Stimulated activated CD4-positive, alpha-beta T cell treated with anti-CD3 and anti-CD28 coated beads, Interleukin-2, amount 100 ng/mL, for 24 hours (primary cell): ENCODE measurements at places on chromosomes 16 and 17.

- DNase-seq = no peak
Observed at GRCh38 chr17:73733517-73733916, 89.3 kb upstream of the SDK2 start.

GRCh38 chr17:50679008-50679544 is 28.6 kb downstream of the ANKRD40 start:
- DNase-seq = no peak

- DNase-seq = no peak
Observed at GRCh38 chr17:72142614-72143013, 21.8 kb downstream of the SOX9 start.

GRCh38 chr16:89909777-89910716 is 8.6 kb upstream of the MC1R start:
- DNase-seq = peak; percentile 78

- no peak for DNase-seq
Observed at GRCh38 chr16:65386672-65387071, 264.8 kb upstream of the CDH11 start.

GRCh38 chr17:44022246-44022645 is 7.5 kb upstream of the TMEM101 start:
- no peak for DNase-seq
